ENCODE measurements at places on chromosomes 16 and 17.

DNA sequence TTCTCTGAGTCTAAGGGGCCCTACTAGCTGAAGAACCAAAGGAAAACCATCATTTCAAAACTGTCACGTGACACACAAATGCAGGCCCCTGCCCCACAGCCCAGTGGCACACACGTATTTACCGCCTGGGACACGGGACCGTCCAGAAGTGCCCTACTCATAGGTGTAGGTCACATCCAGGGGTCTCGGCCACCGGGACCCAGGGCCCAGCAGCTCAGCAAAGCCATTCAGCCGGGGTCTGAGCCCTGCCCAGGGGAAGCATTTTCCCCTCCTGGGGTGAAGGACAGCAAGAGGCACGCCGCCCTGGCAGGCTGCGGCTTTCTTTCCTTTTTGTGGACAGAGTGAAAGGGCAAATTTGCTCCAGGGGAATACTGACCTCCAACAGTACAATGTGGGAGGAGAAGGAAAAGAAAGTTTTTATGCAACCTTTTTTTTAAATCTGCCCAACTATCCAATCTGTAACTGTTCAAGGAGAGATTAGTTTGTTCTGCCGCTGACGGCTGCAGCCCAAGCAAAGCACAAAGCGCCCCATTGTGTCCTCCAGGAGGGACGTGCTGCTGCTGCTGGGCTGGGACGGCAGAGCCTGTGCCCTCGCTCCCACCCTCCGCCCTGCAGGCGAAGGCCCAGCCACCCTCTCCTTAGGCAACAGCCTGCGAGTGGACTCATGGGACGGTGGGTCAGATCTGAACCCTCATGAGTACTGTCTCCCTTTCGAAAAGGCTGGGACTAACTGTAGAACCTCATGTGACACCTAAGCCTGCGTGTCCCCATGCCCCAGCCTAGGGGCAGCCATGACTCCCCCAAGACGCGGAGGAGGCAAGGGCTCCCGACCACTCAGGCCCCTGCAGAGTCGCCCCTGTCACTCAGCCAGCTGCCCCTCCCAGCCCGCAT lies 21.3 kb downstream of the SLC7A5 start:
- no peak for DNase-seq

DNA sequence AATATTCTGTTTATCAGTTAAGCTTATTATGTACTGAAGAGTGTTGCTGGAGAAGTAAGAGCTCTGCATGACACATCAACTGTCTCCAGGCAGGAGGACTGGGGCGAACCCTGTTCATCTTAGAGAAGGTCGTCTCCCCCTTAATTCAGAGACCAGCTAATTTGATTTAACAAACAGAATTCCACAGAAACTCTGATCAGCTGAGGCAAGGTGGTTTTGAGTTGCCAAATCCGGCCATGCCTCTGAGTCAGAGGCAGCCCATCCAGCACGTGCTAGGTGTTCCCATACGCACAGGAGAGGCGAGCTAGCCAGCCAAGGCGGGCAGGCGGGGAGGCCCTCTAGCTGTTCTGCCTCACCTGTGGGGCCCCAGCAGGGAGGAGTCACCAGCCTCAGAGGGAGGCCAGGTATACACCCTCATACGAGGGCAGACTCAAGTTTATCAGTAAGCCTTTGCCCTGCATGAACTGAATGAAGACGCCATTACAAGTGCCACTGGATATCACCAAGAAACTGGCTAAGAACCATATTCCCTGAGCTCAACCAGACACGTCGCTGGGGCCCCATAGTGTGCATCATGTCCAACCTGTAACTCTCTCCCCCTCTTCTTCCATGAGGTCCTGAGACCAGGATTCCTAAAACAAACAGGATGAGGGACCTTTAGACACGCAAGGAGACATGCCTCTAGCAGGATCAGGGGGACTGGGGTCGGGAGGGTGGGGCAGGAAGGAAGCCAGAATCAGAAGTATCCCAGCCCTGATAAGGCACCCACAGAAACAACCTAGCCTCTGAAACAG lies 25.7 kb downstream of the STAT5A start:
- no peak for DNase-seq

DNA sequence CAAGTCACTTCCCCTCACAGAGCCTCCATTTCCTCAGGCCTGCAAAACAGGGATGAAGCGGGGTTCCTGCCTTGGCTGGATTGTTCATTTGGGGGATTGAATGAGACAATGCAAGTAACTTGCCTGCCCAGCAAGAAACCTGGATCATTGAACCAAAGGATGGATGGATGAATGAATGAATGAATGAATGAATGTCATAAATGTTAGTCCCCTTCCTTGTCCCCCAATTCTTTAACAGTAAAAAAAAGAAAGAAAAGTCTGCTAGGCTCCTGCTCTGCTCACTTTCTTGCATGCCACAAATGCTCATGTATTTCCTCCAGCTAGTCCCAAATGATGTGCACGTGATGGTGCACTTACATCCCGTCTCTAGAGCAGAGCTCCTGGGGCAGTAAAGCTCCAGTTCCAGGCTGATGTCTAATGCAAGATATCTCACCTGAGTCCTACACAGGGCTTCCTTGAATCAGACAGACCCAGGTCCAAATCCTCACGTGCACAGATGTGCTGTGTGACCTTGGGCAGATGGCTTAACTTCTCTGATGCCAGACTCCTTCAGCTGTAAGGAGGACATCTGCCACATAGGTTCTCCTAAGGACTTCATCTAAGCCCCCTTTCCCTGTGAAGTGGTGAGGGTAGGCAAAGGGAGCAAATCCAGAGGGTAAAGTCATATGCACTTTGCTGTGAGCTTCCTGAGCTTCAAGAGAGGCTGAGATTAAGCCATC lies 45.5 kb downstream of the C16orf82 start:
- DNase-seq = no peak

GRCh38 chr17:28372203-28372944 lies 880 bp downstream of the SARM1 start:
- no peak for DNase-seq

- no peak for DNase-seq
Measured at GRCh38 chr16:66245072-66245471, 121.4 kb upstream of the CDH5 start.

- no peak for DNase-seq
Measured at GRCh38 chr16:71414038-71414437, 27.8 kb downstream of the TLE7 start.

GRCh38 chr16:8109510-8110369 lies 480.6 kb downstream of the TMEM114 start:
- no peak for DNase-seq

- DNase-seq = peak; percentile 67
Measured at GRCh38 chr16:24253192-24253591, 2.9 kb upstream of the CACNG3 start.

- DNase-seq = no peak
Measured at GRCh38 chr16:35748621-35749252, 2289.3 kb downstream of the TP53TG3F start.

- no peak for DNase-seq
Measured at GRCh38 chr17:17305281-17305801, 2.2 kb downstream of the NT5M start.

DNA sequence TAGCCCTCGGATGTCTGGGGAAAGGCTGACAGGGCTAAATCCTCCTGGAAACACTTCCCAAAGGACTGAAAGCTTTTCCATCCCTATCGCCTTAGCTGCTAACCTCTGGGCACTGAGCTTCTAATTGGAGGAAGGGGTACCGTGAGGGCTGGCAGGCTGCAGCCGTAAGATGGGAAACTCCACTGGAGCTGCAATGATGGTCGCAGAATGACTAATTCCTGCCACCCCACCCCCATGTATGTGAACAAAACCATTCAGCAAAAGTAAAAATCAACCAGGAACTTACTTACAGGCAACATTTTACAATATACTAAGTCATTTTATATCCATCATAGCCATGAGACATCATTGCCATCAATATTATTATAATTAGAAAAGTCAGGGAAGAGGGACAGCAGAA lies 133.3 kb downstream of the ABCC12 start:
- no peak for DNase-seq

DNA sequence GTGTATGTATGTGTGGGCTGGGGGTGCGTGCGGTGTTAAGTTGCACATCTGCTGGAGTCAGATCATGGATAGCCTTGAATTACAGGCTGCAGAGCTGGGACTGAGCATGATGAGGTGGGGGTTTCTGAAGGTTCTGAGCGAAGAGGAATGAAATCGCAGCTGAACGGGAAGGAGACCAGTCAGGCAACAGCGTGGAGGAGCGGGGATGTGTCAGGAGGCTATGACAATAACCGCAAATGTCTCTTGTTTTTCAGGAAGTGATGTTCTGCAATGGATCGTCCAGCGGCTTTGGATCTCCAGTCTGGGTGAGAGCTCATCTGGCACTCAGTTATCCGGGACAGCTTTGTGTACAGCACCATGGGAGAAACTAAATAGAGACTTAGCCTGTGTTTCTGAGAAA lies 20.9 kb downstream of the RGS9 start:
- no peak for DNase-seq

GRCh38 chr17:64491034-64491860 lies 5.6 kb downstream of the POLG2 start:
- DNase-seq = no peak
